ENCODE measurements at places on chromosomes 2 and 18.

DNA sequence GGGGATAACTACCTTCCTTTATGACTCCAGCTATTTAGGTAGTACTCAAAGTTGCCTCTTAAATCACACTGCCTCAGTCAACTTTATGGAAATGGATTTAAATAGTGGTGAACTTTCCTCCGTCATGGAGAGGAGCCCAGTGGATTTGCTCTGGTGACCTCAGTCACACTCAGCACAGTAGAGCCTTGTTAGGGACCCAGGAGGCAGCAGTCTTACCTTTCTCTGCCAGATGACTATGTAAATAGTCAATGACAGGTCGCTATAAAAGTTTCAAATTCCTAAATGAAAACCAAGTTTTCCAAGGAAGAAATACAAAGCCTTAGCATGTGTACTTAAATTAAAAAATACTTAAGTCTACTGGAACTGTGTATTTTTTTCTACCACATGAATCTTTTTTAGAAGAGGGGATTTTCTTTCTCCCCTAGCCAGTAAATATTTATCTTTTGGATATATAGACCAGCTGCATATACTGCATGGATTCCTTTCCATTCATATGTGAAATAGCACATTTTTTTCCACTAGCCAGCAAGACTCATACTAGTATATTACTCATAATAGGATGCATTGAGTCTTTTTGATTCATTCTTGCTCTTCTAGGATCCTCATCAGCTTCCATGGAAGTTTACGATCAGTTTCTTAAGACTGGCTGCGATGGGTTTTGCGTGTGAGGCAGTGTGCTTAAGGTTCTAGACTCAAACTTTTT is 147.1 kb downstream of the FMNL2 start:
- no peak for DNase-seq

DNA sequence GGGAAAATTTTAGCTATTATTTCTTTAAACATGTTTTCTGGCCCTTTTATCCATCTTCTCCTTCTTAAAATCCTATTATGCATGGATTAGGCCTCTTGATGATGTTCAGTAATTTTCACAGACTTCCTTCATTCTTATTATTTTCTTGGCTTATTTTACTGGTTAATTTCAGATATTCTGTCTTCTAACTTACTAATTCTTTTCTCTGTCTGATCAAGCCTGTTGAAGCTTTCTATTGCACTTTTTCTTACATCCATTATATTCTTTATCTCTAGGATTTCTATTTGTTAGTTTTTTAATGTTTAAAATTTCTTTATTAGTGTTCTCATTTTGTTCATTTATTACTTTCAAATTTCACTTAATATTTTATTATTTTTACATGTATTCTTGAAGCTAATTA is 105.3 kb upstream of the GALNT13 start:
- DNase-seq: no peak

GRCh38 chr2:74259733-74260132 is 61.3 kb downstream of the MTHFD2 start:
- no peak for DNase-seq

- no peak for DNase-seq
These were observed 1.0 kb downstream of the CHRNG start for GRCh38 chr2:232540441-232541041.

DNA sequence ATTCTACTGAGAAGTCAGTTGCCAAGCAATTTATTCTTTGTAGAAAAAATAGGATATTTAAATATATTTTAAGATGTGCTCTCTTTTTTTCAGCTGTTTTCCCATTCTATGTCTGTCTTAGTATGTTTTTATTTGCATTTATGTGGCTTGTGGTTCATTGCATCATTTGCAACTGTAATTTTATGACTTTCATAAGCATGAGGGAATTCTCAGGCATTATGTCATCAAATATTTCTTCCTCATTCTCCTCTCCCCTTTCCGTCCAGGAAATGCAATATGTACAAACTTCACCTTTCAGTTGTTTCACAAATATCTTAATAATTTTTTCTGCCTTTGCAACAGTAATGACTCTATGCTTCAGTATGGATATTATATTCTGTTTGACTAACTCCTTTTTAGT is 560.2 kb upstream of the LRATD1 start:
- DNase-seq: no peak

- no peak for DNase-seq
These were observed 22.6 kb downstream of the MYL12B start for GRCh38 chr18:3284501-3284900.

GRCh38 chr2:130728007-130728454 is 839 bp upstream of the GPR148 start:
- DNase-seq: no peak

DNA sequence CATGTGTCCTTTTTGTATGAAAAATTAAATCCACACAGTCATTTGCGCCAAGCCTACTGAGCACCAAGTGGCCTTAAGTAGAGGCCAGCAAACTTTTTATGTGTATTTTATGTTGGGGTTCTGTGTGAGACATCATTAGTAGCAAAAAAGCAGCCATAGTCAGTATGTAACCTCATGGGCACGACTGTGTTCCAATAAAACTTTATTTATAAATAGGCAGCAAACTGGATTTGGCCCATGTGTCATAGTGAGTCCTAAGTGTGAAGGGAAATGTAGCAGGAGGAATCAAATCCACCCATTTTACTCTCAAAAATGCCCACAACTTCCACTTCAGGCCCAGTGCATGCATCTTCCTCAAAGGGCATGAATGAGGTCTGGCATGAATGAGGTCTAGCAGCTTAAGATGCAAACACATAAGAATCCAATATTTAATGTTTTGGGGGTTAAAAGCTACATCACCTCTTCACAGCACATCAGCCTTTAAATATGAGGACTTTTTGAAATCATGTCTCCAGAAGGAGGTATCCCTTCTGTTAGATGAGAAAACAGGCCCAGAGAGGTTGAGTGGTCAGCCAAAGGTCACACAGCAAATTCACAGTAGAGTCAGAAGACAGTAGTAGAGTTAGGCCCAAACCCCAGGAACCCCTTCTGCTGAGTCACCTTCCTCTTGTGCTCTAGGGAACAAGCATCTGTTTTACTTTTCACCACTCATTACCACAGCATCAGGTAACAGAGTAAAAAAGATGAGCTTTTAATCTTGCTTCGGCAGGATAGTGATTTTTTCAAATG is 45.6 kb downstream of the MREG start:
- DNase-seq: no peak

DNA sequence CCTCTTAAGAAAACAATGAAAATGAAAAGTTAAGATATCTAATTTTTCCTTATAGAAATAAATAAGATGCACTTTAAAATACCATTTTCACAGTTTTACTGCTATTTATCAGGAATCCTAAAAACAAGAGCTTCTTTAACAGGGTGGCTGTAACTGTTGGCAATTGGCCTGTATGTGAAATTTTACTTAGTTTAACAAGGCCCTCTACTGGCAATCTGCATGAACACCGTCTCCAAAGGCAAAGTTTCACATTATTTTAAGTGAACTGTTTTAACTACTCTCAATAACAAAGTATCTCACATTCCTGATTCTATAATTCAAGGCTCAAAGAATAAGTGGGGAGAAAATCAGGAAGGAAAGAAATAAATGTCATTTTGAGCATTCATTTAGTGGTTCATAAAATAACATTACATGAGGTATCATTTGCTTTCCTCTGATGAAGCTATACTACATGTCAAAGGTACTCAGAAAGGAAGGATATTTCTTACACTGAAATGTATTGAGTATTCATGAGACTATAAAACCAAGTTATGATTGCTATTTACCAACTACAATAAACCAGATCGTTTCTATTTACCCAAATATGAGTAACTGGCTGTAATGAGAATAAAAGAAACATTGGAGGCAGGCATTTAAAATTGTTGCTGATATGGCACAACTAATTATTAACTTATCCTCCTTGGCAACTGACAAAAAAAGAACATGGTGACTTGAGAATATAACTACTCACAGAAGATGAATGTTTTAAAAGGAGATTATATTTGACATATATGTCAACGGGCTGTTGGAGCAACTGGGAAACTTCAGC is 7.0 kb downstream of the NCKAP5 start:
- DNase-seq: no peak

GRCh38 chr18:41263956-41264355 is 691.1 kb upstream of the PIK3C3 start:
- no peak for DNase-seq

- DNase-seq: no peak
These were observed 66.0 kb downstream of the STPG4 start for GRCh38 chr2:47089083-47089464.

DNA sequence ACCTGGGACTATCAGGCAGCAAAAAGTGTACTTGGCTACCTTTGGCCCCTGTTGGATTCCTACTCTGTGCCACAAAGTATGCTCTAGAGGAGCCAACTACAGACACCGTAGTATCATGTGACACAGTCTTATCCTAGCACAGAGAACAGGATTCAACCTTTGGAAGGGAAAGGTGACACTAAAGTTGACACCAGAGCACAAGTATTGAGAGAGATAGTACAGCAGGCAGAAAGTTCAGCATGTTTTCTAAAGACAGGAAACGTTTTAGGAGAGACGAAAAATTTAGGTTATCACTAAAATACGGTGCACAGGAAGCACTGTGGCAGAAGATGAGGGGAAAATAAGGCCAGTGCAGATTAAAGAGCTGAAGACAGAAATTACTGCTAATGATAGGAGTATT is 18.6 kb downstream of the SMAD2 start:
- DNase-seq: no peak

DNA sequence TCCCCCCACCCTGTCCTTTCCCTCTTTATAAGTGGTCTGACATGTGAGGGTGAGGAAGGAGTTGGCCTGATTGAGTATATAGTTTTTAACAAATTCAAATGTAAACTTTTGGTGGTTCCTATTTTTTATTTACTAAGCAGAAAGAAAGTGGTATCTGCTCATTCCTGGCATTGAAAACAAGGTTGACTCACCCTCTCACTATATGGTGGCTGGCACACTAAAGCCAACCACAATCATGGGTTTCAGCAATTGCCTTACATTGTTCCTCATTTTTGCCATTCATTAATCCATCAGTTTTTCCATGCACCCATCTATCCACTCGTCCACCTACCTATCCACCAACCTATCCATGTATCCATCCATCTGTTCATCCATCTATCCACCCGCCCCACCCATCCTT is 75.4 kb upstream of the IGFBP5 start:
- no peak for DNase-seq

GRCh38 chr18:36296650-36297416 is 680 bp upstream of the FHOD3 start:
- DNase-seq: no peak

GRCh38 chr18:45316127-45316526 is 299.1 kb upstream of the SLC14A2 start:
- no peak for DNase-seq

DNA sequence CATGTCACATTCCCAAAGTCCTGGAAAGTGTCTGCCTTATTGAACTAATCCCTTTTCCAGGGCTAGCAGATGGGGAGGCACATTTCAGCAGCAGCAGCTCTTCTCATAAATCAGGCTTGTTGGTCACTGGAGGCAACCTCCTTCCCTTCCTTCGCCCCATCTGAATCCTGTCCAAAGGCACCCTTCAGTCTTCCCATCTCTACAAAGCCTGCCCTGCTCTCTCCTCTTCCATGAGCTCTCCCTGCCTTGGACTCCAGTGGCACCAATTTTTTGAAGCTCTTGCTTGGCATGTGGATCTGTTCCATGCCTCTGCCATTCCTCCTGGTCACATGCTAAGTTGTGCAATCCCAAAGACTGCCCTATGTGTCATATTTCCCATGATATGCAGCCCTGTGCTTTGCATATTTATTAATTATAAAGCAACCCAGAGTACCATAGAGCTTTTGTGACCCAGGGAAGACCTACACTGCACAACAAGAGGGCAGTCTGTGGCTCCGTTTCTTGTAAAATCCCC is 70.3 kb downstream of the ANTXR1 start:
- no peak for DNase-seq

DNA sequence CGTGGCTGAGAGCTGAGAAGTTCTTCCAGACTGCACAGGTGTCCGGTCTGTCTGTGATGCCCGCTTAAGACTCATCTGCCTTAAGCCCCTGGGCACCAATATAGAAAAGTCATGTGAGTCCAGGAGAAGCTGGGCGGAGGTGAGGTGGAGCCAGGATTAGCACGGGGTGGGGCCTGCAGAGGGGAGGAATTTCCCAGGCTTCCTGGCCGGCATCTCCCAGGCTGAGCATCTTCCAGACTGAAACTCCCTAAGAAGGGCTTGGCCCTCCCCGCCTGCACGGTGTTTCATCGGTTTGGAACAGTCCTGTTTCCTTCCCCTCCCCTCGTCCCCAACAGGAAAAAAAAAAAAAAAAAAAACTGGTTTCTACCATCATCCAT is 270.3 kb downstream of the ATAD2B start:
- no peak for DNase-seq

- DNase-seq: no peak
These were observed 28.4 kb upstream of the PUM2 start for GRCh38 chr2:20378891-20379519.

DNA sequence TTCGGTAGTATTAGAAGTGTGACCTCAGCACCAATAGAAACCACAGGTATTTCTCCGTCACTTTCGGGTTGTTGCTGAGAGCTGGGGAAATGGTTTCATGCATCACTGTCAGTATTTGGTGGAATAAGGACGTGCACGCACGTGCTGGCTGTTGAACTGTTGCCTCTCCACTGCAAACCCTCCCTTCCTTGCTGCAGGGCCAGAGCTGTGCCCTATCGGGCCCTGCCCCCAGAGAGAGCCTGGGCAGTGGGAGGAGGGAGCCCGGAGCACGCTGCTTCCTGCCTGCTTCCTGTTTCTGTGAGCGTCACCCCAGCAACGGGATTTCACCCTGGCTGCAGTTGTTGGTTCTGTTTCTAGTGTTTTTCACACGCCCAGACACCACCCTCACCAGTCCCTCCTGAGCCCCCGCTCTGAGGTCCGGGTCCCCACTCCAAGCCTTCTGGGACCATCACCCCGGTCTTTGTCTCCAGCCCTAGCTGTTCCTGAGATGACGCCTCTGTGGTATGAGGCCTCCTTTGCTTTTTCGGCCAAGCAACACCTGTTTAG is 47.4 kb downstream of the LRRFIP1 start:
- DNase-seq: no peak

DNA sequence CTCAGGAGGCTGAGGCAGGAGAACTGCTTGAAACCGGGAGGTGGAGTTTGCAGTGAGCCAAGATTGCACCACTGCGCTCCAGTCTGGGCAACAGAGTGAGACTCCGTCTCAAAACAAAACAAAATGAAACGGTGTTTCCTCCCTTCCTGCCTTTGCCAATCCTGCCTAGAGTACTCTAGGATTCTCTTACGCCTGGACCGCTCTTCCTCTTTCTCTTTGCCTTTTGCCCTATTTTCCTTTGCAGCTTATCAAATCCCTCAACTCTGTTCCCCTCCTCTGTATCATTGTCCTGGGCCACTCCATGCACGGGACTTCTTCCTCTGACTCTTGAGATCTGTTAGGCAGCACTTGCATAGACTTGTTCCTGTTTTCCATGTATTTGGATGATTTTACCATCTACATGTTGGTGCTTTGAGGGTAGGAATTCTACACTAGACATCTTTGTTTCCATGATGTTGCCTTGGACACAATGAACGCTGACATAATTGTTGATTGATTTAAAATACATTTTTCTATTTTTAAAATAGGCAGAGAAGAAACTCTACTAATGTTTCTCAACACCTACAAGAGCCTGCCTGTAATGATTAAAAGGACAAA is 24.8 kb upstream of the ACYP2 start:
- no peak for DNase-seq

GRCh38 chr2:72554381-72554780 is 271.5 kb downstream of the EXOC6B start:
- DNase-seq: no peak

Data from NCI-H187 treated with DMSO at 0.1 percent for 48 hours (cell line).